H4 (cell line): ENCODE measurements at places on chromosomes 12 and 14. TPM values are rescaled to one million over a fixed set of nuclear protein-coding genes. Genes with fewer than 3 reads are reported as not detected.

RD3L gene
- total RNA-seq: not detected in 2 replicates

DLST gene
- total RNA-seq: 26.1 and 29.9 TPM in 2 replicates

SYNDIG1L gene
- not detected in 2 replicates for total RNA-seq

TGFB3 gene
- 1.0 and 2.3 TPM in 2 replicates for total RNA-seq
